ENCODE measurements at places on chromosomes 12 and 14.

- no peak for DNase-seq
Observed at GRCh38 chr12:6662602-6662905, 365 bp downstream of the ING4 start.

DNA sequence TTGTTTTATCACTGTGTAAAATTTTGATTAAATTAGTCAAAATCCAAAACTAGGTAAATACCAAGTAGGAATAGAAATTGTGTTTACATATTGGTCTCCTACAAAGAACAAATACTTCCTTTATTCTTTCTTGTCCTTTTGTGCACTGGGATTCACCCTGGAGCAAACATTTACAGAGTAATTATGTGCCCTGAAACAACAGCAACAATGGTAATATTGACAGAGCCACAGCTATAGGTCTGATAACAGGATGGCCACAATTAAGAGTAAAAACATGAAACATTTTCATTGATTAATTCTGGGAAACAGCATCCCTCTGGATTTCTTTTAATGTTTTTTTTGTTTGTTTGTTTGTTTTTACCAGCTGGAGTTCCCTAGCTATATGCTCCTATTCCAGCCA lies 61.2 kb downstream of the SLC38A6 start:
- peak; percentile 83 for DNase-seq

GRCh38 chr12:52346593-52346992 lies 20.7 kb downstream of the KRT85 start:
- no peak for DNase-seq

GRCh38 chr14:33618361-33619105 lies 332.3 kb downstream of the EGLN3 start:
- DNase-seq: no peak

- DNase-seq: no peak
Observed at GRCh38 chr14:73842201-73842600, 9.4 kb upstream of the PTGR2 start.

GRCh38 chr12:47742253-47742825 lies 16.3 kb downstream of the RAPGEF3 start:
- DNase-seq: no peak

- DNase-seq: no peak
Observed at GRCh38 chr12:45518291-45519235, 210.9 kb upstream of the ARID2 start.

- DNase-seq: no peak
Observed at GRCh38 chr14:79050787-79051727, 880.9 kb downstream of the NRXN3 start.

- no peak for DNase-seq
Observed at GRCh38 chr14:55715889-55716288, 135.9 kb downstream of the KTN1 start.

- no peak for DNase-seq
Observed at GRCh38 chr12:14946861-14947260, 8.5 kb upstream of the ERP27 start.

DNA sequence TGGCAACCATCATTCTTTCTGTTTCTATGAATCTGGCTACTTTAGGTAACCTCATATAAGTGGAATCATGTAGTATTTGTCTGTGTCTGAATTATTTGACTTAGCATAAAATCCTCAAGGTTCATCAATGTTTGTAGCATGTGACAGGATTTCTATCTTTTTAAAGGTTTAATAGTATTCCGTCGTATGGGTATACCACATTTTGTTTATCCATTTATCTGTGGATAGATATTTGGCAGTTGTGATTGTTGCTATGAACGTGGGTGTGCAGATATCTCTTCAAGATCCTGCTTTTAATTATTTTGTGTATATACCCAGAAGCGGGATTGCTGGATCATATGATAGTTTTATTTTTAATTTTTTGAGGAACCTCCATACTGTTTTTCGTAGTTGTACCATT lies 421.7 kb downstream of the PCNX1 start:
- DNase-seq: no peak

DNA sequence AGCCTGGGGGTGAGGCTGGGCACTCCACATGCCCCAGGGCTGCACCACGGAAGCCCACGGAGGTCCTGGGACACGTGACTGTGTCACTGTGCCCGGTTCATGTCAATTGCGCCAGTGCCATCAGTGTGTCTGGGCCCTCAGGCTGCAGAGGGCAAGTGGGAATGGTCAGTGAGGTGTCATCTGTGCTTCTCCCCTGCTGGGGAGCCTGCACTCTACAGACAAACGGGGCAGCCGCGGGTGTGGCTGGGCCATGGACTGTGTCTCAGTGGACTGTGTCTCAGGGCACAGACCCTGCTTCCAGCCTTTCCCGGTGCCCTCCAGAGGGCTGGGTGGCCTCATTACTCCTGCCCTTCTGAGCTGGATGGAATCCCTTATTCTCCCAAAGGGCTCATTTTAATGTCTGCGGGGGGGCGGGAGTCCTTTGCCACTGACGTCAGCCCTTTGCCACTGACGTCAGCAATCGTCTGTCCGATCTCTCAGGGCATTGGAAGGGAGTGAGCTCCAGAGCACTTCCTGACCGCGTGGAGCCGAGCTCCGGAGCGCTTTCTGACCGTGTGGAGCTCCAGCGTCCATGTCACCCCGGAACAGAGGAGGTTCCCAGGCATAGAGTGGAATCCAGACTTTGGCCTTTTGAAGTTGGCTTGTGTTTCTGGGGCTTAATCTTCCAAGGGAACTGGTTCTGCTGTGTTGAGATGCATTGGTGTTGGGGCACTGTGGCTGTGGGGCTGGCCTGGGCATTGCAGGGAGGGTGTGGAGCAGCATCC lies 72.4 kb downstream of the ADGRD1 start:
- no peak for DNase-seq

- no peak for DNase-seq
Observed at GRCh38 chr14:91282954-91283645, 38.6 kb upstream of the GPR68 start.

- DNase-seq: no peak
Observed at GRCh38 chr12:12086362-12086761, 15.6 kb downstream of the BCL2L14 start.

- DNase-seq: no peak
Observed at GRCh38 chr12:53204351-53204750, 2.7 kb downstream of the ITGB7 start.
